ENCODE measurements at places on chromosomes 7 and 10.

DNA sequence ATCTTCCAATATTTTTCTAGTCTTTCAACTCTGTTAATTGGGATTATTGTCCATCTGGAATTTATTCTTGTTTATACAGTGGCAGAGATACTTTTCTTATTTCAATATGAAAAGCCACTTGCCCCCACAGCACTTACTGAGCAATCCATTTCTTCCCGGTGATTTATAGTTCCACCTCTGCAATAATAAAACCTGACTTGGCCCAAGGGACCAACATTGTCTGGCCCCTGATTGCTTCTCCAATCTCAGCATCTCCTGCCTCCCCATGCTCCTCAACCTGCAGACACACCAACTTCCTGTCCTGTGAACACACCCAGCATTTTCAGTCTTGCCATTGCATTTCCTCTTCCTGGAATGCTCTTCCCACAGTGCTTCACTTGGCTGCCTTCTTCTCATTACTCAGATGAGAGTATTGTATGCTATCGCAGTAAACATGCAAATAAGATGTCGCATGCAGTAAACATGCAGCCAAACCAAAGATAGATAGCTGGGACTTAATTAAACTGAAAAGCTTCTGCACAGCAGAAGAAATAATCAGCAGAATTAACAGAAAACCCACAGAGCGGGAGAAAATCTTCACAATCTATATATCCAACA, 19.5 kb downstream of the ITGA8 start:
- DNase-seq: no peak

- DNase-seq: peak; percentile 13
These were observed 100.2 kb downstream of the ACTR3B start for GRCh38 chr7:152859781-152860191.

GRCh38 chr7:17807242-17807641, 133.1 kb downstream of the SNX13 start:
- no peak for DNase-seq

DNA sequence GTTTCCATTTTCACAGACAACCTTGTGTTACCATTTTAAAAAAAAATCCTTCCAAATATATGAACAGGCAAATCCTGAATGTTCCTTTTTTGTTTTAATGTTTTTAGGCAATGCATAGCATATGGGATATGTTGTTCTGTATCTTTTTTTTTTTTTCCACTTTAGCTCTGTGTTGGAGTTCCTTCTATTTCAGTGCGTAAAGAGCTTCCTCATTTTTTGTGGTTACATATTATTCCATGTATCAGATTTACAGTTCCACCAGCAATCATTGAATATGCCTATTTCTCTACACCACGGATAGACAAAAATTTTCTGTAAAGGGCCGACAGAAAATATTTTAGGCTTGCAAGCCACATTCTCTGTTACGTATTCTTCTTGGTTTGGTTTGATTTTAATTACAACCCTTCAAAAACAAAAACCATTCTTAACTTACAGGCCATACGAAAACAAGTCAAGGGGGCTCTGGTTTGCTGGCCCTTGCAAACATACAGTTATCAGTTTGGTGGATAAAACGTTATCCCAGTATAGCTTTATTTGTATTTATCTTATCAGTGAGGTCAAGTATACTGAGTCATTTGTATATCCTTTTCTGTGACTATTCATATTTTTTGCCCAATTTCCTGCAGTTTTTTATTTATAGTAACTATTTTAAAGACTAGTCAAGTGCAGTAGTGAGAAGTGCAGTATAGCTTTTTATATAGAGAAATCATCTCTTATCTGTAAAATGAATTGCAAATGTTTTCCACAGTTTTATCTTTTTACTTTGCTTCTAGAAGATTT, 55.7 kb downstream of the RALA start:
- no peak for DNase-seq

- no peak for DNase-seq
These were observed 50.6 kb downstream of the PRPF18 start for GRCh38 chr10:13637303-13637856.

GRCh38 chr10:52551046-52551445, 221.5 kb downstream of the MBL2 start:
- no peak for DNase-seq

DNA sequence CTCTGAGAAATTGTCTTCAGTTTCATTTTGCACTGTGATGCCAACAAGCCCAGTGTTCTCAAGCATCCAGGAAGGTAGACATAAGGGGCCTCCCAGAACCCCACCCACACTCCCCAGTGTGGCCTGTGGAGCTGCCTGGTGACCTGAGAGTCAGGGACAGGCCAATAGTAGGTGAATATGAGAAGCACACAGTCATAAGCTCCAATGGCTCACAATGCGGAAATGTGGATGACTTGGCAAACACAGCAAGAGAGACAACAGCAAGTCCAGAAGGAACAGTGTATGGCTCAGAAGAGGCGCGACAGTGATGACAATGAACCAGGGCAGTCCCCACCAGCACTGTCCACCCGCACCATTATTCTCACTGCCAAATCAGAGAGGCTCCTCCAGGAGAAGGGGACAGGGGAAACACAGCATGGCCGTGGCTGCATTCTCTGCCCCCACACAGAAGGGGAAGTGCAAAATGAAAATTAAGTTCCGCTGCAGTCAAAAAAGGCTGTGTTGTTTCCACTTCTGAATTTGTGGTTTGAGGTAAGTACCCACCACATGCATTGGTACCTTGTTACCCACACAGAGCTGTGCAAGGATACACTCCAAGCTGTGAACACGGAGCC, 419.8 kb downstream of the GRID1 start:
- DNase-seq: no peak

GRCh38 chr10:6649903-6650302, 69.8 kb upstream of the PRKCQ start:
- no peak for DNase-seq

DNA sequence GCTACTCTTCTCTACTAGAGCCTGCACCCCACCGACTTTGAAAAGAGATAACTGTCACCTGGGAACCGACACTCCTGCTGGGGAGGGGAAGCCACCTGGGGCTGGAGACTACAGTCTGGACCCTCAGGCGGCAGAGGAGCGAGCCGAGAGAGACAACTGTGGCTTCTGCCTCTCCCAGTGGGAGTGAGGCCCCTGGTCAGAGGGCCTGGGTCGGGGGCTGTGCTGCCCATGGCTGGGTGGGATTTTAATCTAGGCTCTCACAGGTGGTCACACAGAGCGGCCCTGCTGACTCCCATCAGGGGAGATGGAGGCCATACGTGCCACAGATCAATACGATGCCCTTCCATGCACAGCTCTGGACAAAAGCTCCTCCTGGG, 372.1 kb downstream of the DNAJB6 start:
- DNase-seq: no peak

DNA sequence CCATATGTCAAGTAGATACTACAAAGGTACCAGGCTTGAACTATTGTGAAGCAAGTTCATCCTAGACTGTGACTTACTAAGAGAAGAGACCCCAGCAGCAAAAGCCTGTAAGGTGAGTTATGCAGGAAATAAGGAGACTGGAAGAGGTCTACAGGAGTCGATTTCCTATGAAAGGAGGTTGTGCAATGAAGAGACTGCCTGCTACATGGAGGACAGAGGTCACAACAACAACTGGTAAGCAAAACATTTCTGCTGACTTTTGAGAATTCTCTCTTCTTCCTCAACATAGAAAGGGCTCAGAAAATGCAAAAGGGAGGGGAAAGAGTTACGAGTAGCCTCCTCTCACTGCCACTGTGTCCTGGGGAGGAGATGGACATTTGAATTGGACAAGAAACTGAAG, 42.4 kb downstream of the PDK4 start:
- DNase-seq: no peak

- DNase-seq: peak; percentile 70
These were observed 83.2 kb downstream of the HECTD2 start for GRCh38 chr10:91493313-91493712.

DNA sequence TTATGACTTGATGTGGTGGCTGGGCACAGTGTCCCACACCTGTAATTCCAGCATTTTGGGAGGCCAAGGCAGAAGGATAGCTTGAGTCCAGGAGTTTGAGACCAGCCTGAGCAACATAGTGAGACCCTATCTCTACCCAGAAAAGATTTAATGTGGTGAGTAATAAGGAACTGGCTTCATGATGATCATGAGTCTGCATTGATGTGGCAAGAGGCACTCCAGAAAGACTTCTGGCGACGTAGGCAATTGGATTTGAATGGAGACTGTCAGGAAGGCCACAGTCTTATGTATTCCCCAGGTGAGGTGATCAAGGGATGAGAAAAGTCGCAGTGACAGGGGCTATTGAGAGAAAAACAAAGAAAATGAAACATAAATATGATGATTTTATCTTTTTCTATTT, 138.0 kb downstream of the CACNB2 start:
- DNase-seq: no peak

DNA sequence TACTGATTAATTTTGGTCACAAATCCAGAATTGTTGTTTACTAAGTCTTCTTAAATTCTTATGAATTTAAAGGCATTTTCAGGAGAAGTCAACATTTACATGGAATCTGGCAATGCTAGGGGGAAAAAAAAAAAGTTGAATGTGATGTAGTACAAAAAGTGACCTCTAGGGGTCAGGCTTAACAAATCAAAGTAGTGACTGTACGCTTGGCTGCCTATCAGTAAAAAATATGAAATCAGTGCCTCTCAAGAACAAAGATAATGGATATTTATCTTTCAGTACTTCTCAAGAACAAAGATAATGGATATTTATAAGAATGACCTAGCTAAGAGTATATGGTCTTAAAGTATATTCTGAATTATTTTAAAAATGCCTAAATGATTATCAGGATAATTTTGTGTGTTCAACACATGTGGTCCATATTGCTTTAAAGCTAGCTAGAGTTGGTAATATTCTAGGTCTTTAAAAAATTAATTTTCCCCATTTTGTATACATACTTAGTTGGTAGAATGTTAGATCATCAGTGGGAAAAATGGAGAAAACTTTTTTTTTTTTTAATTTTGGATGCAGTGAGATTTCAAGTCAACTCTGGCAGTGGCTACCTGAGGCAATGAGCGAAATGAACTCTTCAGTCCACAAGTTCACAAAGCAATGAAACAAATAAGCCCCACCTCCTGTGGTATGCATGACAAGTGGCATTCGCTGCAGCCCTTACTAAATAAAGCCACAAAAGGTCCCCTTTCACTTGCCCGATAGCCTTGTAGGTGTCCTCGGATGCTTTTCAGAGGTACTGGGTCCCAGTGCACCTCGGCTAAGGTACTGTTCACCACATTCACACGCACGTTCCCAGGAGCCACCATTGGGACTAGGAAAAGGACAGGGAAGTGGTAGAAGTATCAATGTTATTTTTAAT, 51.2 kb upstream of the LAMB4 start:
- DNase-seq: peak; percentile 34

GRCh38 chr10:5963071-5963470, 14.3 kb downstream of the IL15RA start:
- DNase-seq: no peak

DNA sequence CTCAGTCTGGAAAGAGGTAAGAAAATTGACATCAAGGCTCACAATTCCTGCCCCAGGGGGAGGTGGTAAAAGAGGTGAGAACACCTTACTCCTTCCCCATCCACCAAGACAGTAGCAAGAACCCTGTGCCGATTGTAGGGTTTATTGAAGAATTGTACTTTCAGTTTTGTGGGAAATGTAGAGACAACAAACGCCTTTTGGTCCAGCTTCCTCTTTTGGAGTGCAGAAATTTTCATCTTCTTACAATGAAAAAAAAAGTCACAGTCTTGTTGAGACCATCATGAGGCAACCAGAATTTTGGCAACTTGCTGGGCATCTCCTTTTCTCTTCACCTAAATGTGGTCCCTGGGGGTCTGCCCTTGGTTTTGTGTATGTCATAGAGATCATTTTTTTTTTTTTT, 217.7 kb downstream of the TMEM178B start:
- DNase-seq: no peak

DNA sequence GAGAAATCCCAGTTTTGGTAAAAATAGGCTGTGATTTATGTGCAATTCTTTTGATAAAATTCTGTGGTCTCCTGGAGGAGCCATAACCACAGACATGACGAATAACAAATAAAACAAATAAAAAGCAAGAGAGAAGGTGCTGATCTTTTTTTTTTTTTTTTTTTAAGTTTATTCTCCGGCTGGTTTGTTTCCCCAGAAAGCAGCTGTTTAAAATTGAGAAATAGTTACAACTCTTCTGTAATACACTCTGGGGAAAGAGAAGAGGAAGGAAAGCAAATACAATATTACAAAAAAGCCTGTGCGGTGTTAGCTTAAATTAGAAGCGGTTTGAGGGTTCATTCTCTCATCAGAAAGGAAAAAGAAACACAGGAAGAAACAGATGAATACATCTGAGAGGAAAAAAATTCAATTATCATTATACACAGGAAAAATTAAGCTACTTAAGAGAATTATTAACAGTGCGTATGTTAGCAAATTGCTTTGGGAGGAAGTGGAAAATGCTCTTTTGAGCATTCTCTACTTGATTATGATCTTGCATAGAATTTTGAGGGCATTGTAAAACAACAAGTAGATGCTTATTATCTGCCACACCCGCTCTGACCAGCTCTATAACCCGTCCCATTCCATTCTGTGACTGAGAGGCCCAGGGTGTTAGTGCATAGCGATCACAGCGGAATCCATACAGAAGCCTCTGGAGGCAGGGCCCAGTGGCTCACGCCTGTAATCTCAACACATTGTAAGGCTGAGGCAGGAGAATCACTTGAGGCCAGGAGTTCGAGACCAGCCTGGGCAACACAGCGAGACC, 40.6 kb upstream of the WAC start:
- DNase-seq: no peak

DNA sequence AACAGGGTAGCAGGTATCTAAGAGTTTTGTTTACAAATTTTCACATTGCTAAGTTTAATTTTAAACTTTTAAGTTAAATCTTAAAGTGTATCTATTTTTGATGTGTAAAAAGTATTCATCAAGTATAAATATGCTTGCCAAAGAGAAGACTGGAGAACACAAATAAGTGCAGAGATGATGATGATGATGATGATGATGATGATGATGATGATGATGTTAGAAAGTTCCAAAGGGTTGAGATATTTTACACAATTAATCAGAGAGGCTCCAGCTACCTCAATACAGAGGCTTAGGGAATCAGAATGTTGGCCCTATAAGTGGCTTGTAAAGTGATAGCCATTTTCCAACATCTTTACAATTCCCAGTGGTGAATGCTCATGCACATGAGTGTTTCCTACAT, 209.0 kb upstream of the NPVF start:
- DNase-seq: no peak

DNA sequence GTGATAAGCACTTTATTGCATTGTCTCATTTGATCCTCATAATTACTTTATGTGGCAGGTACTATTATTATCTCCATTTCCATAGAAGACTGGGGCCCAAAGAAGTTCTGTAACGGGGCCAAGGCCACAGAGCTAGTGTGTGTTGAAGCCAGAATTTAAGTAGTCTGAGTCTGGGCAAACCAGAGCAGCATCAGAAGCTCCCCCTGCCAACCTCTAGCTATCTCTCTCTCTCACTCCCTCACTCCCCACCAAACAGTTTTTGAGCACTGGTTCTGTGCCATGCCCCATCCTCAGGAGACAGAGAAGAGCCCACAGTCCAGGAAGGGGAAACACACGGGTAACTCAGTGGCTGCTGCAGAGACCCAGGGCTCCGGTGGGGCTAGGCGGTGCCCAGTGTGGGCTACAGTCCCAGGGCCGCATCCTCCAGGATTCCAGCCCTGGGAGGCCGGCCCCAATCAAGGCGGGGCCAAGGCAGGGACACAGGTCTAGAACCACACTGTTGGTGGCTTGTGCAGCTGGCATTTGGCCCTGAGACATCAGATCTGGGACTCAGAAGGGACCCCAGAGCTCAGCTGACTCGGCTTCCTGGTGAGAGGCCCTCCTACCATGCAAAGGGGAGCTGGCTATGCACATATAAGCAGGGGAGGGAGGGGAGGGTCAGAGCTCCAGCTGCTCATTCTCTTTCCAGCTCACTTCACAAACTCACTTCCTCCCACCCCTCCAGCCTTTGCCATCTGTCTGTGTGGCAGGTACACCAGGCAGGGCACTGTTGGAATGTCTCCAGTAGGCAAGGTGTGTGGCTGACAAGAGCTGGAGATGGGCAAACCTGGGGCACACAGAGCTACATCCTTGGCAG, 34.4 kb downstream of the COL13A1 start:
- no peak for DNase-seq
